MCF 10A (cell line): ENCODE measurements at places on chromosomes 12 and 14. TPM values are rescaled to one million over a fixed set of nuclear protein-coding genes. Genes with fewer than 3 reads are reported as not detected.

DNA sequence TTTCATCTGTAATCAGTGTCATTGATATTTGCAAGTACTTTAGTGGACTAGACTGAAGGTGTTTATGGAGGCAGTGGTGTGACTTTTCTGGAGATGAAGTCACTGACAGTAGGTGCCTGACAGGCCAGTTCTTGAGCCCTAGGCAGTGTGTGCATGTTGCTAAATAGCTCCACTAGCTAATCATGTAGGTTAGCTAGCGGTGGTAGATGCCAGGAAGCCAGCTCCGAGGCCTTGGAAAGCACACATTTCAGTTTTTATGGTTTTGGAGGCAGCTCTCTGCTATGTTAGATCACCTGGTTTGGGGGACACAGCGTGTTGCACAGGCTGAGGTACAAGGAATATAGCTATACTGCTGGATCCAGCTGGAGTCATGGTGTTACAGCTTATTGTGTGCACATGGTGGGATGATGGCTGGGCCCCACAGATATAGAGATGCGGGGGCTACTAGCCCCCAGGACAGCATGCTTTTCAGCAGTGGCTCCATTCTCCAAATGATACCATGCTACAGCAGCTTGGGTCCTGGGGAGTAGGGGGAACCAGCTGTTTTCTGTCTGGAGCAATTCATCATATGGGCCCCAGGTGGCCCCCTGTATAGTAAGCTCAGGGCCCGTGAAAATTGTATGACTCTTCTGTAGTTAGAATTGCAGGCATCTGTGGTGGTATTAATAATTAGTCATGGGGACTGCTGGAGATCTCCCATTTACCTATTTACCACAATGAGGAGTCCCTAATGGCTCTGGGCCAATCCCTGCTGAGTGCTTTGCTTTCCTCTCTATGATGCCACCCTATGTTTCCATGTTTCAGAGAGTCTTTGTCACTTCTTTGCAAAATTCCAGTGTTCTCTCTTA, 367.2 kb upstream of the LMO3 start:
- no peak overlapping the region for H3K4me3 ChIP-seq
- H3K27me3 ChIP-seq = no peaks in the 10 kb centered on the region
- H3K4me1 ChIP-seq = no peaks in the 10 kb centered on the region
- H3K36me3 ChIP-seq = no peaks in the 10 kb centered on the region
- no peak for DNase-seq

GRCh38 chr12:57158665-57159064, 11.2 kb upstream of the LRP1-AS start:
- no peak for DNase-seq
- no peaks in the 10 kb centered on the region for H3K27me3 ChIP-seq
- peaks cover 1% of the 10 kb centered on the region for H3K4me1 ChIP-seq
- H3K4me3 ChIP-seq = no peak overlapping the region
- H3K36me3 ChIP-seq = peaks cover 23% of the 10 kb centered on the region

CEP83 gene
- 24.2 and 28.1 TPM in 2 replicates for total RNA-seq

CDK4 gene
- total RNA-seq = 117 and 123 TPM in 2 replicates

WNT5B gene
- 0.21 and 0.44 TPM in 2 replicates for total RNA-seq

GRCh38 chr12:53071591-53072551, 7.3 kb downstream of the SPRYD3 start:
- H3K27me3 ChIP-seq = no peaks in the 10 kb centered on the region
- H3K36me3 ChIP-seq = peaks cover 62% of the 10 kb centered on the region
- no peak overlapping the region for H3K4me3 ChIP-seq
- no peak for DNase-seq
- H3K27ac ChIP-seq = no peak overlapping the region

GRCh38 chr14:24075485-24076301, 4.3 kb downstream of the CPNE6 start:
- H3K4me1 ChIP-seq = no peaks in the 10 kb centered on the region
- no peak overlapping the region for H3K4me3 ChIP-seq
- no peak for DNase-seq
- H3K27ac ChIP-seq = no peak overlapping the region
- peaks cover 37% of the 10 kb centered on the region for H3K27me3 ChIP-seq

DNA sequence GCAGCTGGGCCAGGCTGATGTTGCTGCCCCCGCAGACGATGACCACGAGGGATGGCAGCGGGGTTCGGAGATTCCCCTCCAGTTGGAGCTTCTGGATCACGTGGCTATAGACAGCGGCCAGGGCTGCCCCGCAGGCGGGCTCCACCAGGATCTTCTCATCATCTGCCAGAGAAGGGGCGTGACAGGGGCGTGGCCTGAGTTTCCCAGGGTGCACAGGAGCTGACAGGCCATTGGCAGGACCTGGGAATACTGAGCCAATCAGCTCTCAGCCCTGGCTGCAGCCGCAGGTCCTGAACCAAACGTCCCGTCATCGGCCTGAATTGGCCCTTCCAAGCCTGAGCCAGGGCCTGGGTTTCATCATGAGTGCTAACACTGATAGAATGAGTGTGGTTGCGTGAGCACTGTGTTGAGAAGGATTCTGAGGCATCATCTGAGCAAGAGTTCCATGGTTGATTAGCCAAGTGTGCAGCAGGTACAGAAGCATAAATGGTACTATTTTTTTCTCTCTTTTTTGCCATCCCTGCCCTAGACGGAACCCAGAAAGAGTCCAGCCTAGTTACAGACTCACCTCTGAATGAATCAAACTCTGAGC, 10.6 kb downstream of the SDS start:
- no peaks in the 10 kb centered on the region for H3K4me1 ChIP-seq
- H3K27ac ChIP-seq = no peak overlapping the region
- no peak for DNase-seq
- no peaks in the 10 kb centered on the region for H3K27me3 ChIP-seq
- peaks cover 6% of the 10 kb centered on the region for H3K36me3 ChIP-seq

DNA sequence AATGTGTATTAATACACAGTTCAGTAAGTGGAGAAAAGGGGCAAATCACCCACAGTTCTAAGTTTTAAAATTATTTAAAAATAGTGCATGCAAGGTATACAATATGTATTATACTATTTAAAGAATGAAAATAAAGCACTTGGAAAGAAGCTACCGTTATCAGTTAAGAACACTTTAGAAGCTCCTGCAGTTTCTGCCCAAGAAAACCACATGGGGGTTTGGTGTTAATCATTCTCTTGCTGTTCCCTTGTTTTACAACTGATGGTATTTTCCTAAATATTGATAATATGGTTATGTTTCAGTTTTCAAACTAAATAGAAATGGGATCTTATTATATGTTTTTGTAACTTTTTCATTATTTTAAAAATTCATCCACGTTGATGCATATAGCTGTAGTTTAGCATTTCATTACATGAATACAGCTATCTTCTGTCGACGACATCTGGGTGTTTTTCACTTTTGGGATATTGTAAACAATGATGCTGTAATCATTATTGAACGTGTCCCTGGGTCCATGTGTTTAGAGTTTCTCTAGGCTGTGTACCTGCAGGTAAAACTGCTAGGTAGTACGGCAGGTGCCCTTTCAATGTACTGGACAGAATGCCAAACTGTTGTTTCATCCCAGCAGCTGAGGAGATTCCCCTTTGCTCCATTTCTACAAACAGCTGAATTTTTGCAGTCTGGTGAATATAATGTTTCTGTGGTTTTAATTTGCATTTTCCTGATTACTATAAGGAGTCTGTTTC, 64.1 kb downstream of the APPL2 start:
- H3K4me1 ChIP-seq = no peaks in the 10 kb centered on the region
- H3K27me3 ChIP-seq = no peaks in the 10 kb centered on the region
- no peak for DNase-seq
- peak overlapping the region; percentile 32 for H3K27ac ChIP-seq

NKX2-1 gene
- not detected in 2 replicates for total RNA-seq

- H3K27ac ChIP-seq = no peak overlapping the region
- DNase-seq = no peak
- H3K4me1 ChIP-seq = no peaks in the 10 kb centered on the region
- no peak overlapping the region for H3K4me3 ChIP-seq
- H3K36me3 ChIP-seq = no peaks in the 10 kb centered on the region
These were observed 40.0 kb upstream of the PCNX4 start for GRCh38 chr14:60051721-60052221.

GRCh38 chr12:12327802-12328201, 22.2 kb downstream of the MANSC1 start:
- DNase-seq = peak; percentile 66
- H3K27ac ChIP-seq = no peak overlapping the region
- H3K36me3 ChIP-seq = peaks cover 10% of the 10 kb centered on the region
- no peak overlapping the region for H3K4me3 ChIP-seq
- peaks cover 6% of the 10 kb centered on the region for H3K4me1 ChIP-seq

DNA sequence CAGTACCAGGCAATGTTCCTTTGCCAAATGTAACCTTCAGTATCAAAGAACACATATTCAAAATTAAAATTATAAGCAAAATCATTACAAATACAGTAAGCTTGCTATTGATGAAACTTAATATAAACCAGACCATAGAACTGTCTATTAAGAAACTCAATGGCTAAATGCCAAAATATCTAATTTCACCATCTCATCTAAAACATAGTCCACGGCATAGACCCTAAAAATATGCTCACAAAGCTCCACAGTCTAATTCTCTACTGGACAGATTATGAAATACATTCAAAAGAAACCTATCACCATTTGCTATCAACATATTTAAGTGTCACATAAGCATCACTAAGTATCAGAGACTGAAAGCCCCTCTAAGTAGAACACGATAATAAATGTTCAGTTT, 25.2 kb downstream of the DUSP16 start:
- H3K27me3 ChIP-seq = no peaks in the 10 kb centered on the region
- DNase-seq = no peak
- H3K27ac ChIP-seq = no peak overlapping the region
- H3K36me3 ChIP-seq = no peaks in the 10 kb centered on the region

GRCh38 chr14:23123419-23123818, 4.4 kb upstream of the CEBPE start:
- H3K4me3 ChIP-seq = no peak overlapping the region
- no peaks in the 10 kb centered on the region for H3K27me3 ChIP-seq

SLC39A2 gene
- not detected in 2 replicates for total RNA-seq

GRCh38 chr12:50024805-50025186, 498 bp downstream of the RACGAP1 start:
- H3K27me3 ChIP-seq = no peaks in the 10 kb centered on the region
- peaks cover 35% of the 10 kb centered on the region for H3K4me1 ChIP-seq
- H3K4me3 ChIP-seq = peak overlapping the region; percentile 98
- peak; percentile 24 for DNase-seq
- H3K36me3 ChIP-seq = no peaks in the 10 kb centered on the region
- H3K27ac ChIP-seq = peak overlapping the region; percentile 96

- H3K4me1 ChIP-seq = no peaks in the 10 kb centered on the region
- no peak overlapping the region for H3K27ac ChIP-seq
- no peak for DNase-seq
These were observed 498.5 kb downstream of the TMTC2 start for GRCh38 chr12:83185241-83185640.

DNA sequence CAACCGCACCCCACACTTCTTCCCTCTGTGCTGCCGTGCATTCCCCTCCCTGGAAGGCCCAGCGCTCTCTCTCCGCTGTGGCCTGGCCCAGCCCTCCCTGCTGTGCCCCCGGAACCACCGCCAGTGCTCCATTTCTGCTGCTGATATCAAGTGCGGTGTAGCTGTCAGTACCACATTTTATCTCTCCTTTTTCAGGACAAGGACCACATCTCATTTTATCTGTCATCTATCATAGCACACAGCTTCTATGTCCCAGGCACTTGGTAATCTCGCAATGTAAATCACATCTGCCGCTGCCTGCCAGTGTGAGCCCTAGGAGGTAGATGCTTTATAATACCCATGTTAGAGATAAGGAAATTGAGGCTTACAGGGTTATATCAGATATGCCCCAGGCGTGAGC, 18.3 kb downstream of the IL31 start:
- H3K4me3 ChIP-seq = no peak overlapping the region
- DNase-seq = no peak
- H3K27me3 ChIP-seq = peaks cover 13% of the 10 kb centered on the region
- peaks cover 6% of the 10 kb centered on the region for H3K4me1 ChIP-seq

DNA sequence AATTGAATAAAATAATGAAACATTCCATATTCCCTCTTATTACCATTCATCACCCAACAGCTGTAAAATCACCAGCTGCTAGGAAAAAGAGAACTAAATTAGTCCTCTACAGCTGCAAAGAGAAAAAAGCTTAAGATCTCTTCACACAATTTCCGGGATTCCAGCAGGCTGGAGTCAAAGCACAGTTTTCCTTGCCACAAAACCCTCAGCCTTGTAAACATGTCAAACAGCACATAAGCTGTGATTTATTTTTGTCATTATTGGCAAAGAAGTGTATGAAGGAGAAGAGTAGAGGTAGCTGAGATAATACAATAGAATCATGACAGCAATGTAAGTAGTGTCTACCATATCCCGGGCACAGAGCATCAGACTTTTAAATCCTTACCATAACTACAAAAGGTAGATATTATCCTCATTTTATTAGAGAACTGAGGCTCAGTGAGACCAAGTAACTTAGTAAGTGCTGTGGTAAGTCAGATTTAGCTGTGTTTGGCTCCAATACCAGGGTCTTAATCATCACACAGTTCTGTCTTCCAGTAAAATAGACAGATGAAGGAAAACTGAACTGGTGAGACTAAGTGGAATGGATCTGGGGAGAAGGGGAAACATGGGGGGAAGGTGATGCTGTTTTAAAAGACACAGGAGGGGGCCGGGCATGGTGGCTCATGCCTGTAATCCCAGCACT, 57.3 kb downstream of the NTN4 start:
- H3K4me1 ChIP-seq = peaks cover 10% of the 10 kb centered on the region
- H3K4me3 ChIP-seq = no peak overlapping the region
- DNase-seq = peak; percentile 25
- no peaks in the 10 kb centered on the region for H3K27me3 ChIP-seq
- H3K36me3 ChIP-seq = peaks cover 17% of the 10 kb centered on the region

EFS gene
- not detected in 2 replicates for total RNA-seq

RALGAPA1 gene
- 46.9 and 52.3 TPM in 2 replicates for total RNA-seq

- DNase-seq = no peak
- no peak overlapping the region for H3K27ac ChIP-seq
- H3K36me3 ChIP-seq = no peaks in the 10 kb centered on the region
- peaks cover 6% of the 10 kb centered on the region for H3K4me1 ChIP-seq
These were observed 103.1 kb downstream of the HELB start for GRCh38 chr12:66405395-66405794.

- no peak overlapping the region for H3K27ac ChIP-seq
- H3K4me1 ChIP-seq = no peaks in the 10 kb centered on the region
- DNase-seq = no peak
- H3K36me3 ChIP-seq = no peaks in the 10 kb centered on the region
- no peaks in the 10 kb centered on the region for H3K27me3 ChIP-seq
- no peak overlapping the region for H3K4me3 ChIP-seq
These were observed 141.8 kb downstream of the GRIN2B start for GRCh38 chr12:13839365-13840336.

DNA sequence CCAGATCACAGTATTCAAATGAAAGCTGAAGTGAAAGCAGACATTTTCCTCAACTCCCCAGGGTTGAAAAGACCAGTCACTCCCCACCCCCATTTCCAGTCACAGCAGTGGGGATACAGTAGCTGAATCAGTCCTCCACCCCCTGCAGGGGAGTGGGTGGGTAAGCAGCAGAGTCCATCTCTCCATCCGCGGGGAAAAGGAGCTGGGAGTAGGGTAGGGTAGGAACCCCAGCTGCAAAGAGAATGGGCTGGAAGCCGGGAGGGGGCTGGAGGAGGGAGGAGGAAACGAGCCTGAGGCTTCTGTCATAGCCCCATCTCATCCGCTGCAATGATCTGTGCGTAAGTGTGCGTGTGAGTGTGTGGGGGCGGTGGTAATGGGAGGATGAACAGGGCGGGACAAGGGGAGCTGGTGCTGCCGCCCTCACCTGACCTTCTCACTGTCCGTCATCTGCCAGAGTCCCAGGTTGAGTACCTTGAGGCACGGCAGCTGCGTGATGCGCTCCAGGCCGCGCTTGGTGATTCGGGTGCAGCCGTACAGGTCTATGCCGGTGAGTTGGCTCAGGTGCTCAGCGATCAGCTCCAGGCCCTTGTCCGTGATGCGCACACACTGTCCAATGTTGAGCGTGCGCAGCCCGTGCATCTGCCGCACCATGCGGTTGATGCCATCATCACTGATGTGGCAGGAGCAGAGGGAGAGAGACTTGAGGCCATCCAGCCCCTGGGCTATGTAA, 1.8 kb downstream of the FBXL14 start:
- peaks cover 49% of the 10 kb centered on the region for H3K4me1 ChIP-seq
- DNase-seq = peak; percentile 66
